ENCODE measurements at places on chromosomes 7 and 10.
A peak's percentile ranks its signal among the peaks of the same experiment; 100 is the strongest.

- DNase-seq = no peak
These were observed 36.3 kb downstream of the DRGX start for GRCh38 chr10:49359349-49360270.

DNA sequence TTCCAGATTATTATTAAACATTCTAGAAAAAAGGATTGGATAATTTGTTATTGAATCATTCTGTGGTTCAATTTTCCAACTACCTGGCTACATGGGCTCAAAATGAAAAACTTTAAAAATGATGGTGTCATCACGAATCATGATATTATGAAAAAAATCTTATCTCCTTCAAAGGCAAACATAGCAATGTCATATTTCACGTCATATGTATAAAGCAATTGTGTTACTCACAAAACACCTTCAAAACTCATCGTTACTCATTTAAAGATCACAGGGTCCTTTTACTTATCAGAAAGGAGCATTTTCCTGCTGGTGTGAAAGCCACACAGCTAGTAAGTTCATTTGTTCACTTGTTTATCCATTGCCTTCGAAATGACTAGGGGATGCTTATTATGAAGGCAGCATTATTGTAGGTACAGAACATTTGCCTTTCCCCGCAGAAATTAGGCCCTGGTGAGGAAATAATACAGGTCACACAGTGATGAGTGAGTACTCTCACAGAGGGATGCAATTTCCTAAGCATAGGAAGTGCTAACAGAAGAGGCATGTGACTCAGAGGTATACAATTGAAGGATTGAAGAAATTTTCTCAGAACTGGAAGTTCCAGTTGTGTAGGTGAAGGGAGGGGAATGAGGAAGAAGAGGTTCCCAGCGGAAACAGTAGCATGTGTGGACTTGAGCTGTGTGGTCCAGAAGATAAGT, 478.7 kb downstream of the INHBA start:
- DNase-seq = no peak

DNA sequence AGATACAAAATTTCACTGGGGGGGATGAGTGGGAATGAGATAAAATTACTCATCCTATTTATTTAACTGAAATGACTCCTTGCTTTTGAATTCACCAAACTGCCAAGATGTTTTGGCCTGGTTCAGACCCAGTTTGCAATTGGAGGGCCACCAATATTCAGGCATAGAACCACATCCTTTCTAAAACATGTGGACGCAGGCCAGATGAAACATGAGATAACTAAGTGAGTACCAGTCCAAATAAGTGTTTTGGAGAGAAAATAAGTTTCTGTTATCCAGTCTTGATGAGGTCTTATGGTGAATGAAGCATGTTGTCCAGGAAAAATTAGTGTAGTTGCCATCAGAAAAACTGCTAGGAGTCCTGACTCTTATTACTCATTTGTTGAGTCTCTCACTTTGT, 36.3 kb upstream of the PDK4 start:
- DNase-seq = no peak

- DNase-seq = no peak
These were observed 21.2 kb downstream of the ZMIZ2 start for GRCh38 chr7:44769776-44770294.

DNA sequence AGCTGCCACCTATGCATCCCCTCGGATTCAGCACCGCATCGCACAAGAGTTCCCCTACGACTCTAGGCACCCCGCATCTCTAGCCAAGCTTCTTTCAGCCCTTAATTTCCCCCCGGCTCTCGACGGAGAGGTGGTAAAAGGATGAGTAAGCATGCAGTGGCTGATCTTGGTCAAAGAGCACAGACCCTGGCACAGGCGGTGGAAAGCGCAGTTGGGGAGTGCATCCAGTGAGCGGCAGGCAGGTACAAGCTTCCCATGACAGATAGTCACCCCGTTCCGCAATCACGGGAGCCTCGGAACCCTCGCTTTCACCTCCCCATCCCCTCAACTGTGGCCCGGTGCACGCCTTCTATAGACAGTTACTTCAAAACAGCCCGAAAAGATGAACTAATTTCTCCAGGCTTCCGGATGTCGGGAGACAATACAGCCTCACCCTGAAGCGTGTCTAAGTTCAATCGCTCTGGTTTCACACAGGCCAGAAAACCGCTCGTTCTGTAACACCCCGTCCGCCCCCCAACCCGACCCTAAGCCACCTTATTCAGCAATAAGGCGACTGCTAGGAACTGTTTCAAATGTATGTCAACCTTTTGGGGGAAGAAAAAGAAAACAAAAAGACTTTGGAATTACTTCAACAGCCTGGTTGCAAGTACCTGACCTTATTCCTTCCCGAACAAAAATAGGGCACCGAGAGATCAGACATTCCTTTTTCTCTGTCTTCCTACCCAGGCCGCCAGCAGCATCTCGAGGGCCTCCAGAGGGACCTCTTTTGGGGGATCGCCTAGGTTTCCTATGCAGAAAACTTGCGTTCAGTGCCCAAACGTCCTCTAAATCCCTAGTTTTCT, 1.4 kb downstream of the RHEB start:
- peak; percentile 33 for DNase-seq

GRCh38 chr10:93221171-93221496, 147.4 kb downstream of the CYP26A1 start:
- DNase-seq = no peak

DNA sequence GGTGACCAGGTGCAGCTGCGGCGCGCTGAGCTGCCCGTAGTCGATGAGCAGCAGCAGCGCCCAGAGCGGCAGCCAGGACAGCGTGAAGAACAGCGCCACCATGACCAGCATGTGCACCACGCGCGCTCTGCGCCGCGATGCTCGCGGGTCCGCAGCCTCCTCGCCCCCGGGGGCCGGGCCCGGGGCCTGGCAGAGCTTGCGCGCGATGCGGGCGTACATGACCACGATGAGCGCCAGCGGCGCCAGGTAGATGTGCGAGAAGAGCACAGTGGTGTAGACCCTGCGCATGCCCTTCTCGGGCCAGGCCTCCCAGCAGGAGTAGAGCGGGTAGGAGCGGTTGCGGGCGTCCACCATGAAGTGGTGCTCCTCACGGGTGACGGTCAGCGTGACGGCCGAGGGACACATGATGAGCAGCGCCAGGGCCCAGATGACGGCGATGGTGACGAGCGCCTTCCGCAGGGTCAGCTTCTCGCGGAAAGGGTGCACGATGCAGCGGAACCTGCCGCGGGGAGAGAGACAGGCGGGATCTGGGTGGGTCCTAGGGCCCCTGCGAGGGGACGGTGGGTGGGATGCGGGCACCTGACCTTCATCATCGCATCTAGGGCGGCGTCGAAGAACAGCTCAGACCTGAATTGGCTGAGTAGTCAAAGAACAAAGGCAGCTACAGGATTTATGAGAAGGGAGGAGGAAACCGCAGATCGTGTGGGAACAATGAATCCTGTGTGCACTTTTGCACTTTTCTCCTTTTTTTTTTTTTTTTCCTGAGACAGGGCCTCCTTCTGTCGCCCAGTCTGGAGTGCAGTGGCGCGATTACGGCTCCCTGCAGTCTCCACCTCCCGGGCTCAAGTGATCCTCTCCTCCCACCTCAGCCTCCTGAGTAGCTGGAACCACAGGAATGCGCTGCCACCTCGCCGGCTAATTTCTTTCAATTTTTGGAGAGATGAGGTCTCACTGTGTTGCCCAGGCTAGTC, 22.4 kb upstream of the PPA1 start:
- no peak for DNase-seq

- no peak for DNase-seq
These were observed 8.7 kb downstream of the ADCY1 start for GRCh38 chr7:45582868-45583277.

- DNase-seq = no peak
These were observed 194.2 kb downstream of the CAMK1D start for GRCh38 chr10:12543589-12543988.

DNA sequence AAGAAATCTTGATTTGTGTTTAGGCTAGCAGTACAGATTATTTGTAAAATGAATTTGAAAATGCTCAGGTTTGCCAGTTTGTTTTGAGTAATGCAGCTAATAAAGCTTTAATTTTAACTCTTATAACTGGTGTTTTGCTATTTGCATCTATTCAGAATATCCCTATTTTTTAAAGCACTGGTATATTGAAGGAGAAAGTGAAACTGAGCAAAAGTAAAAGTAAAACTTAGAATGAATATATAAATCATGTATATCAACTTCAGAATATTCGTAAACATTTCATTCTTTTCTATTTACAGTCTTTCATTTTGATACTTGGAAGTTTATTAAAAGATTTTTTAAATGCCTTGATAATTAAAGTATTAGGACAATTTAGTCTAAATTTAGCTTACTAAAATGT, 26.2 kb downstream of the TASOR2 start:
- no peak for DNase-seq

- no peak for DNase-seq
These were observed 110.6 kb downstream of the TCERG1L start for GRCh38 chr10:131200856-131201470.

GRCh38 chr10:102675011-102675665, 30.9 kb downstream of the TRIM8 start:
- no peak for DNase-seq

GRCh38 chr10:30583778-30584415, 45.7 kb downstream of the LYZL2 start:
- DNase-seq = no peak

DNA sequence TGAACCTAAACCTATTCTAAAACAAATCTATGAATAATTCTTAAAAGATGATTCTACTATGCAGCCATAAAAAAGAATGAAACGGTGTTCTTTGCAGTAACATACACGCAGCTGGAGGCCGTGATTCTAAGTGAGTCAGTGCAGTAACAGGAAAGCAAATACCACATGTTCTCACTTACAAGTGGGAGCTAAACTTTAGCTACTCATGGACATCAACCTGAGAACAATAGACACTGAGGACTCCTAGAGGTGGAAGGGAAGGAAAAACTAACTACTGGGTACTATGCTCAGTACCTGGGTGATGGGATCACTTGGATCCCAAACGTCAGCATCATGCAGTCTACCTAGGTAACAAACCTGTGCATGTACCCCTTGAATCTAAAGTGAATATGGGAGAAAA, 575.0 kb upstream of the MGMT start:
- no peak for DNase-seq

GRCh38 chr10:32600317-32600716, 154.4 kb downstream of the CCDC7 start:
- no peak for DNase-seq

DNA sequence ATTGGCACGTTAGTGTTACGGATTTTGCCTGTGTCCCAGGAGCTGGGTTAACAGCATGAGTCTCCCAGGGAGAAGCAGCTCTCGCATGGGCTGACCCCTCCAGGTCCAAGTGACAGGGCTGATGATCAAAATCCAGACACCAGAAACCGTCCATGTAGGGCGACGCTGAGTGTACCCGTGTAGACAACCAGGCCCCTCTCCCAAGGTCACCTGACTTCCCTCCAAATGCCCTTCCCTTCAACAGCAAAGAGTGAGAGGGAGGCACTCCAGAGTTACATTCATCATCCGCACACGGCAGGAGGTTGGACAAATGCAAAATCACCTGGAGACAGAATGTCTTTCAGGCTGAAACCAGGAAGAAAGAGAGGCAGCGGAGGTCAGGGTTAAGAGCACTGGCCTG, 14.9 kb upstream of the HSPA12A start:
- no peak for DNase-seq

GRCh38 chr10:49751636-49752510, 10.2 kb downstream of the OGDHL start:
- no peak for DNase-seq

GRCh38 chr10:112985690-112986543, 35.9 kb downstream of the TCF7L2 start:
- no peak for DNase-seq

DNA sequence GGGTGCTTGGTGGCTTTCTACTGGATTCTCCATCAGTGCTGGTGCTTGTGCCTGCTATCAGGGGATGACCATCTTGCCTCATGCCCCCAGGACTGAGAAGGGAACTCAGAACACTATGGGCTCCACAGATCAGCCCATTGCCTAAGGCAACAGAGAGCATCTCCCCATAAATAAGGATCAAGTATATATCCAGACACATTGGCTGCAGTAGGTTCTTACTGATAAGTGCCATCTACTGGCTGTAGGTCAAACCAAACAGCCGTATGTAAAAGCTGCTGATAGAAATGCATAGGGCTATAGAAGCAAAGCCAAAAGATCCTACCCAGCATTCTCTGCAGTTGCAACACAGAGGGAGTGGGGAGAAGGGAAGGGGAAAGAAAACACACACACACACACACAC, 153.7 kb downstream of the CDK14 start:
- DNase-seq = no peak

DNA sequence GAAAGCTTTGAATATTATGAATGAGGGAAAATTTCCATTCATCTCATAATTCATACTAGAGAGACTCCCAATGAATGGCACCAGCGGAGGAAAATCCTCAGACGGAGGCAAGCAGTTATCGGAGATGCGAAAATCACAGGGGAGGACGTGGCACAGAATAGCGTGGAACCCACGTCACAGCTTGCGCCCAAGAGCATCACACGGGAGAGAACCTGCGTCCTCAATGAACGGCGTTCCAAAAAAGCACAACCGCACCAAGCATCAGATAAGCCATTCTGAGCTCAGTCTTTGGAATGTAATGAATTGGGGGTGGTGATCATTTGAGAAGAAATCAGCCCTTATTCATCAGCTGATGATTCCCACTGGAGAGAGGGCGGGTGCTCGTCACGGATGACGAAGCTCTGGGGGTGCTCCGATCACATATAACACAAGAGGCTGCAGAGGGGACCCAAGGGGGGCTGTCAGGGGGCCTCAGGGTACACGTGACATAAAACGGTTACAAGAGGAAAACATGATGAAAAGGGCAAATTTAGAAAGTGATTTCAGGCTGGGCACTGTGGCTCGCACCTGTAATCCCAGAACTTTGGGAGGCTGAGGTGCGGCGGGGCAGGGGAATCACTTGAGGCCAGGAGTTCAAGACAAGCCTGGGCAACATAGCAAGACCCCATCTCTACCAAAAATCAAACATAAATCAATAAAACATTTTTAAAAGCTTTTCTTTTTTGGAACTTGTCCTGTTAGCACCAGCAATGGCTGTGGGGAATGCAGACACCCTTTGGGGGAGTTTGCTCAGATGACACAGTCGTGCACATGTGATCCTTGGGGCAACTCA, 33.8 kb upstream of the FIS1 start:
- DNase-seq = no peak

- DNase-seq = no peak
These were observed 50.8 kb upstream of the AOAH start for GRCh38 chr7:36775061-36775620.

- DNase-seq = no peak
These were observed 102.1 kb upstream of the DDC start for GRCh38 chr7:50667338-50667737.

DNA sequence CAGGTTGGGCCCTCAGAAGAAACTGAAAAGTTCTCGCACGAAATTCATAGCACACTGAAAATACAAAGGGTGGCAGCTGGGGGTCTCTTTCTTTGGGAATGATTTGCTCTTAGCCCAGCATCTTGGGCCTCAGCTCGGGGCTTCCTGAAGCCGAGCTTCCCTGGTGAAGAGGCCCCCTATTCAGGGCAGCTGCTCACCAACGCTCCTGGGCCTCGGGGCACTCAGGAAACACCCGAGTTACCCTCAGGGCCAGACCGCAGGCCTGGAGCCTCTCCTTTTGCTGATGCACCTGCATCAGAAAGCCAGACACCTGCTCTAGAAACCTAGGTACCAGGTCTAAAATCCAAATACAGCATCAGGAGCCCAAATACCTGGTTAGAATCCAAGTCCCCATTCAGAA, 85.5 kb downstream of the PTPRE start:
- DNase-seq = no peak

GRCh38 chr10:47045331-47045861, 134.2 kb downstream of the PTPN20 start:
- no peak for DNase-seq
